ENCODE measurements at places on chromosomes 13 and 19.
A peak's percentile ranks its signal among the peaks of the same experiment; 100 is the strongest.

GRCh38 chr19:55099557-55100506 is 17.6 kb downstream of the PPP1R12C start:
- DNase-seq: no peak

DNA sequence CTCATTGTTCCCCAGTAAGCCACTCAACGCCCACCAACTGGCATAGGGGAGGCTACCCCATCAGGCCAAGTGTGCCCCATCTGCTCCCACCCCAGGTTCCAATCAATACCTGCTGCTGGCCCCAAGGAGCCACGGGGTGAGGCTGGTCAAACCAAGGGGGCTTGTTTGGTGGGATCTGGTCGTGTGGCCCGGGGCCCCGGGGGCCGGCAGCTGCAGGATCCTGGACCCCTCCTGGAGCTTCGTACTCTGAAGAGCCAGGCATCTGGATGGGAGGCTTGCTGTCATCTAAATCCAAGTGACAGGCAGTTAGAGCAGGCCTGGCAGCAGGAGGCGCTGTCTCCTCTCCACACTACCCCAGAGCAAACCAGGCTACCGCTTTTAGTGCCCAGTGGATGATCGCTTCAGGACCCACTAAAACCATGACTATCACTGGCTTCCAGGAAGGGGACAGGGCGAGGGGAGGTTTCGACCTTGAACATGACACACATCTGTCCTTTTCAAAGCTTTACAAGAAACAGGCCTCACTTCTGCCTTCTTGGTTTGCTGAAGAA is 14.2 kb downstream of the CHERP start:
- peak; percentile 44 for DNase-seq

- no peak for DNase-seq
These were observed 64.6 kb upstream of the SOX21 start for GRCh38 chr13:94776956-94777355.

- no peak for DNase-seq
These were observed 4.8 kb upstream of the SOX1 start for GRCh38 chr13:112062072-112062567.

- no peak for DNase-seq
These were observed at the start of gene ZNF560 for GRCh38 chr19:9498183-9498902. Gene ZNF560 (minus strand): TSS chr19:9498616. CDS start chr19:9475313, 23,303 bp downstream.

GRCh38 chr13:72656357-72656756 is 71.1 kb downstream of the MZT1 start:
- no peak for DNase-seq

DNA sequence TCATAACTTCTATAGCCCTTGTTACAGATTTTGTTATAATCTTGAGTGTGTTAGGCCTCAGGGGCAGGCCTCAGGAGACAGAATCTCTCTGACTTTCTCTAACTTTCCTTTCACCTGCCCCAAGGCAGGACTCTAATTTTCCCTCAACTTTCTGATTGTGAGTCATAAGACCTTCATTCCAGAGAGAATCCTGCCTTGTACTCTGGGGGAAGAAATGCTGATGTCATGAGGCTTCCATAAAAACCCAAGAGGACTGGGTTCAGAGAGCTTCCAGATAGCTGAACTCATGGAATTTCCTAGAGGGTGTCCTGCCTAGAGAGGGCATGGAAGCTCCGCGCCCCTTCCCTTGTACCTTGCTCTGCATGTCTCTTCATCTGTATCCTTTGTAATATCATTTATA is 5.3 kb upstream of the KBTBD6 start:
- DNase-seq: no peak

- no peak for DNase-seq
These were observed 314.4 kb downstream of the MYO16 start for GRCh38 chr13:108943842-108944241.

- DNase-seq: no peak
These were observed 9.4 kb downstream of the ANGPTL8 start for GRCh38 chr19:11248852-11249251.

DNA sequence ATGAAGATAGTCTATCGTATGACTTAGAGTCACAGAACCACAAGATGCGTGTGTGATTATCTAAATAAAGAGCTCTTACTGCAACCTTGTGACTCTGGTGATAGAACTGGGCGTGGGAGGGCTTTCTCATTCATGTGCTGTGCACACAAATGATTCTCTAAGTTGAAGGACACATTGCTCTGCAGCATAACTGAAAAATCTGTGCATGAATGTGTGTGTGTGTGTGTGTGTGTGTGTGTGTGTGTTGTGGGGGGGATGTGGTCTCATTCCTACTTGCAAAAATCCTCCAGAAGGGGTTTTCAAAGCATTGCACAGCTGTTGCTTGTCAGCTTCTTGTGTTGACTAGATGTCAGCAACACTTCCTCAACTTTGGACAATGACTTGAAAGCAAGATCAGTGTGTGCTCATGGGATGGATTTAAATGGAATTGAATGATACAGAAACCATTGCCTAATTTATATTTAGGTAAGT is 22.4 kb downstream of the LRCH1 start:
- DNase-seq: no peak

- no peak for DNase-seq
These were observed 8.8 kb upstream of the CDC34 start for GRCh38 chr19:522726-523125.

DNA sequence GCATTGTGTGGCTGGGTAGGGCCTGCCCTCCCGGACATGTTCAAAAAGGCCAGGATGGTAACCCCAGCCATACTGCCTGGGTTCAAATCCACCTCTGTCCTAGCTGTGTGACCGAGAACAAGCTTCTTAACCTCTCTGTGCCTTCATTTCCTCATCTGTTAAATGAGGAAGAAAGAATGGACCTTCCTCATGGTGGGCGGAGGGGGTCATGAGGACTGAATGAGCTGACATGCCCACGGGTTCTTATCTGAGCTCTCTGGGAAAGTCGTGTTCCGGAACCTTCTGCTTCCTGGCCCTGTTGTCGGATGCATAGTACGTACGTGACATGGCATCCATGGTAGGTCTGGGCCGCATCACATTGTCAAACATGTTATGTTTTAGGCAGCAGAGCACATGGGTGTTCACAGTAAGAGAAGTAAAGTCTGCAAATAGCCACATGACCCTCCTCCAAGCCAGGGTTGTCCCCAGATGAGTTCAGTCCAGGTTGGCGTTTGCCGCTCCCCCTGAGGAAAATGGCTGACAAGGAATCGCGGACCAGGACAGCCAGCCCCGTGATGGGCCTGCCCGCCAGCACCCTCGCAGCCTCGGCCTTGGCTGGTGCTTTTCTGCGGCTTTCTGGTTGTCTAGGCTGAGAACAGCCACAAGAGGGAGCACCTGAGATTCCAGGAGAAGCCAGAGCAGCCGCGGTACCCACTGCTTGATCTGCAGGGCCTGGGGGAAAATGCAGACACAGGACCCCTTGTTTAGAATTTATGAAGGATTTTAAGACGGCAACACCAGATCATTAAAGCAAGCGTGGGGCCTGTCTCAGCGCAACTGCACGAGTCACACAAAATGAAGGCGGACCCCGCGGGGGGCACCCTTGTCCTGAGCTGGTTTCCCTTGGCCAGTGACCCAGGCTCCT is 2.4 kb upstream of the NTN5 start:
- DNase-seq: peak; percentile 67

GRCh38 chr19:6737284-6737872 is at the start of gene GPR108:
Gene GPR108 (minus strand): TSS chr19:6737580. CDS start chr19:6737576, 4 bp downstream.
- DNase-seq: peak; percentile 100

- no peak for DNase-seq
These were observed 12.1 kb upstream of the SPART start for GRCh38 chr13:36358175-36358718.

- peak; percentile 85 for DNase-seq
These were observed 21.8 kb downstream of the OLFM2 start for GRCh38 chr19:9914315-9915207.

- peak; percentile 51 for DNase-seq
These were observed 17.9 kb upstream of the TINCR start for GRCh38 chr19:5585461-5586299.

DNA sequence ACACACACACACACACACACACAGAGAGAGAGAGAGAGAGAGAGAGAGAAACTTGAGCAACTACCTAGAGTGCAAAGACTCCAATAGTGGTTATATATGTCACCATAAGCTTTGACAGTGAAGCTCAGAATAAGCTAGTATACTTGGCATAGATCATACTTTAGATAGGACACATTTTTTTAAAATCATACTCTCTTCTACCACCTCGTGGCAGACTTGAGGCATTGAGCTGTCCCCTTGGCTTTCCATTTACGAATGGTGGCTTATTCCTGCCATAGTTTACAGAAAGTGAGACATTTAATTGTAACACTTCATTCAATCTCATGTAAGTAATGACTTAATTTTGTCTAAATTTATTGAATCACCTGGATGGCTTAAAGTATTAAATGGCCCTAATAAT is 108.2 kb downstream of the EDNRB start:
- no peak for DNase-seq

GRCh38 chr13:55887561-55887960 is 1253.2 kb upstream of the PRR20A start:
- no peak for DNase-seq

DNA sequence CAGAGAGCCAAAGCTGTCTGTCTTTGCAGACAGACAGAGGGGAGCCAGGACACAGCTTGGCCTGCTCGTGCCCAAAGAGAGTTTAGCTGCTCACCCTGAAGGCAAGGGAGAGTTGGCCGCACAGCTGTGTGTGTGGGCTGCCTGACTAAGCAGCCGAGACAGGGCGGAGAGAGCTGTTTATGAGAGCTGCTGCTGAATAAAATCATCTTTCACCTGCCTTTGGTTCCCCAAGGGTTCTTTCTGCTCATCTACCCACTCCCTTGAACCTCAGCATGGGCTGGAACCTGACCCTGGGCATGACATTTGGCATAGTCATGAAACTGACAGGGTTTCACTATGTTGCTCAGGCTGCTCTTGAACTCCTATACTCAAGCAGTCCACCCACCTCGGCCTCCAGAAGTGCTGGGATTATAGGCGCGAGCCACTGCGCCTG is 98.2 kb downstream of the RBM26 start:
- no peak for DNase-seq

DNA sequence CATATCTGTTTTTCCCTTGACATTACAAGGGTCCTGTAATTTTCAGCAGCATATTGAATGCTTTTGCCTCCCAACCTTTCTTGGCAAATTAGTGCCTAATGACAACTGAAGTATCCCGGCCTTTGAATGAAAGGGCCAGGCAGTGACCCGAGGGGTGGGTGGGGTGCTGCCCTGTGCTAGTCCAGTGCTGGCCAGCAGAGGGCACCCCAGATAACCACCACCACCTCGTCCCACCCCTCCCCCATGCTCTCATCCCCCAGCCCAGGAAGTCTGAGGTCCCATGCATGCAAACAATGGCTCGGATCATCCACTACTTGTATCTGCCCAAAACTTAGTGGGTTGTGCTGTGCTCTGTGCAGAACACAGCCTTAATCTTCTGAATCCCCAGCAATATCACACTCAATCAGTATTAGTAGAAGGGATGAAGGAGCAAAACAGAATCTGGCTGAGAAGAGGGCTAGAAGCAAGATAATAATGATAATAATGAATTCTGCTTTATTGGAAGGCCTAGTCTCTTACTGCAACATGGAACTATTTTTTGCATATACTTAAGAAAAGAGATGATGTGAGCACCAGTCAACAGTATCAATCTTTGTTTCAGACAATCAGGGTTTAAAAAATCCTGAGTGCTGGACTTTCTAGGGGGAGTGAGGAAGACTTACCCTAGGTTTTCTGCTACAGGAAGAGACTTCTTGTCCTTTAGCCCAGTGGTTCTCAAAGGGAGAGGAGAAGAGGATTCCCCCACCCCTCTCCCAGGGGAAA is 3.8 kb downstream of the ATP12A start:
- DNase-seq: peak; percentile 60

DNA sequence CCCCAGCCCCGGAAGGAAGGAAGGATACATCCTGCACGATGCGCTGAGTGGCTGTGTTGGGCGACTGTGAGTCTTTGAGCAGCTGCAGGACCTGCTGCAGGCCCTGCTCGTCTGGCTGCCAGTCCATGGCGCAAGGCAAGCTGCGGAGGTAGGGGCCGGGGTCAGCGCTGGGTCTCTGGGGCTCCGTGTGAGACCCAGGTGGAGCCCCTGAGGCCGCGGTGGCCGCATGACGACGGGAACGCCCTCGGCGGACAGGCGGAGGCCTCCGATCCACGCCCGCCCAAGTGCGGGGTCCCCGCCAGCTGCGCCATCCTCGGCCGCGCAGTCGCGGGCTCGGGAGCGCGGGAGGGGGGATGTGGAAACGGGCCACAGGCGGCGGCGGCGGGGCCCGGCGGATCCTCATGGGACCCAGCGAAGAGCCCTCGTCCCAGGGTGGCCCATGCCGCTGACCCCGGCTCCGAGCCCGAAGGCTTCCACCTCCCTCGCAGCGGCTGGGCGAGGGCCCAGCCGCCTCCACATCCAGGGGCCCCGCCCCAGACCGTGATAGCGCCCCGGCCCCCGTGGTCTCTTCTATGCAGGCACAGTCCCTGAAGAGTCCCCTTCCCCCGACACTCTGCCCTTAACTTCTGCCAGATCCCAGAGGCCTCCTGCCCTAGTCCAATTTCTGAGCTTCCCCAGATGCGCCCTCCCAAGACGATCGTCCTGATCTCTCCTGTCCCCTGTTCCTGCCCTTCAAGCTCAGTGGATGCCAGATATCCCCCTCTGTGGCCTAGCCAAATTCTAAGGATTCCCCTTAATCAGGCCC is 2.7 kb downstream of the TNPO2 start:
- DNase-seq: no peak

Data from stimulated activated CD4-positive, alpha-beta T cell treated with anti-CD3 and anti-CD28 coated beads, Interleukin-4, amount 100 ng/mL, for 4 hours (primary cell).